ENCODE measurements at places on chromosomes 4 and X.

DNA sequence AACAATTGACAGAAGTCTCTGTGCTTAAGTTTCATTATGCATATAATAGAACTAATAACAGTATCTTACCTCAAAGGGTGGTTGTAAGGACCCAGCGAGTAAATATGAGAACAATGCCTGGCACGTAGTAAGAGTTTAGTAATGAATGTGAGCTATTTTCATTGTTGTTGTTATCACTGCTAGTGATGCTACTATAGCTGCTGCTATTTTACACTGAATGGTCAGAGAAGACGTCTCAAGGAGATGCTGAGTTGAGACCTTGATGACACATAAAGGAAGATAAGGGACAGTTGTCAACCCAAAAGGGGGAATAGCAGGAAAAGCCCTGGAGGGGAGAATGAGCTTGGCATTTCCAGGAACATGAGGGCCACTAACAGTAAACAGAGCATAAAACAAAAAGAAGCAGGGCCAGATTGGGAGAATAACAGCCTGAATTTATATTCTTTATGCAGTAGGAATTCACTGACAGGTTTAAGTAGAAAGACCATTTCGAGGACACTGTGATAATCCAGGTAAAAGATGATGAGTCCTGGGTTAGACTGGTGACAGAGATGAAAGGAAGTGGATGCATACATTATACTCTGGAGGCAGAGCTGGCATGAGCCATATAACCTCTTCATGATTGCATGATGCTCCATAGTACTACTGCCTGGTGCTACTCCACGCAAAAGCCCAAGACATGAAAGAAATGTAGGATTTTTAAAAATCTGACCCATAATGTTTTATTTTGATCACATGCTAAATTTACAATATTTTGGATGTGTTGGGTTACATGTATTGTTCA lies 23.1 kb downstream of the ATP8A1 start:
- DNase-seq: no peak

DNA sequence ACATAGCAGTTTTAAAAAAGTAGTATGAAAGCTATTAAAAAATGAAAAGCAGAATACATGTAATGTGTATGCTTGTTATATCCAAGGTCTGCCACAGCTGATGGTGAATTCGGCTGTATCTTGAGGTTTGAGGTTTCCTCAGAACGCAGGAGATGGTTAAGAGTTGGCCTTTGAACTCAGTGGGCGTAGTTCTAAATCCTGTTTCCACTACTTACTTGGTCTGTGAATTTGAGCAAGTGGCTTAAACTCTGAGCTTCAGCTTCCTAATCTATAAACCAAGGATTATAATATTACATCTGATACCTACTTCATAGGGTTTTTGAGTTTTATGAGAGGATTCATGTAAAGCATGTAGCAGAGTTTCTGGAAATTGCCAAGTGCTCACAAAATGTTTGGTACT lies 125.2 kb downstream of the STIM2 start:
- DNase-seq: peak; percentile 42

DNA sequence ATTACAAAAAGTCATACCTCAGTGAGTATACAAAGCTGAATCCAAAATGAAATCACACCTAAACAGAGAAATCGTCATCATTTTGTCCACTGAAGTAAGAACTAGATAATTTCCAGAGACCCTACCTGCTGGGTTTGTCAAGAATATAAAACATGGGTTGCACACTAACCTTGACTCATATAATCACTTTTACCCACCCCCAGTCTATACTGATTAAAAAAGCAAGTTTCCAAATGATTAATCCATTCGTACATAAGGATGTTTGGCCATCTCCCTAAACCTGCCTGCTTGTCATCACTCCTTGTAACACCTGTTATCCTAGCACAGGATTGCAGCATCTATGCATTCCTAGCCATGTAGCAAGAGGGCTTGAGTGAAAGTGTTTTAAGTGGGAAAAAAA lies 4.7 kb downstream of the RAP2C start:
- no peak for DNase-seq

GRCh38 chrX:103831342-103831802 lies 685 bp downstream of the RAB9B start:
- DNase-seq: no peak

- DNase-seq: no peak
Observed at GRCh38 chr4:20724915-20725314, 24.7 kb downstream of the PACRGL start.

DNA sequence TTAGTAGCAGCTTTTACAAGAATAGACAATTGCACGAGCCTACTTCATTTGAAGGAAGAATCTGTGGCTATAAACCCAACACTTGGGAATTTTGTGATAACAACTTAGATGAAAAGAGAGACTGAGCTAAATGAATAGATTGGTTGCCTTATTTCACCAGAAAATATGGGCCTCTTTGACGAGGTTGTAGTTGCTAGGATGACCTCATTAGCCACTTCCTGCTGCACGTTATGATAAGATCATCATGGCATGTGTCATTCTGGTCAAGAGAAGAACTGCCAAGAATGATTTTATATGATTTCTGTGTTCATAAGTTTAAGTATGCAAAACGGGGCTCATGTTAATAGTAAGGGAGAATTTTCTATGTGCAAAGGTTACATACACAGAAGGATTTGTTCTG lies 321.9 kb upstream of the GIMD1 start:
- no peak for DNase-seq

GRCh38 chr4:52263607-52264006 lies 212.5 kb downstream of the SPATA18 start:
- DNase-seq: no peak

DNA sequence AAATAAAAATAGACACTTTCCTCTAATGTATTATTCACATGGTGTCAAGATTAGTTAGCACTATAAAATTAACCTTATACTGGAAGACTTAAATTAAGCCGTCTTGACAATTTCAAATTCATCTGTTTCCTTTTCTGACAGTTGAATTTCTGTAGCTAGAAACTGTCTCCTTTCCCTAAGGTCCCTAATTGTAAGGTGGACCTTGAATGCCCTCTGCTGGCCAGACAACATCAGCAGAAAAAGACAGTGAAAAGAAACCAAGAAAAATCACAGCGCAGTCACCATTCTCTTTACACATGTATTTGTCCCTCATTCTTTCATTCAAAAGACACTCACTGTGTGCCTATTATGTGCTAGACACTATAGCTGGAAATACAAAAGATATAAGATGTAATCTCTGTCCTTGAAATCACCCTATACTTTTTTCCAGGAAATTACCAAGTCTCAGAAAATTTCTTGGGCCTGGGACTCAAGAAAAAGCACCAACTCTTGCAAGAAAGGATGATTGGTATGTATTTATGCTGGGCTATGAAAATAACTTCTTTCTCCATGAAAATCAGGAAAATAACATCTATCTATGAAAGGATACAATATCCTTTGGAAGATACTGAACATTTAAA lies 32.7 kb upstream of the AMBN start:
- peak; percentile 45 for DNase-seq

- DNase-seq: no peak
Observed at GRCh38 chr4:150315691-150316090, 237.4 kb downstream of the DCLK2 start.

- DNase-seq: no peak
Observed at GRCh38 chrX:155211208-155211607, 5.1 kb upstream of the VBP1 start.

- no peak for DNase-seq
Observed at GRCh38 chr4:23337292-23337691, 552.6 kb downstream of the PPARGC1A start.

DNA sequence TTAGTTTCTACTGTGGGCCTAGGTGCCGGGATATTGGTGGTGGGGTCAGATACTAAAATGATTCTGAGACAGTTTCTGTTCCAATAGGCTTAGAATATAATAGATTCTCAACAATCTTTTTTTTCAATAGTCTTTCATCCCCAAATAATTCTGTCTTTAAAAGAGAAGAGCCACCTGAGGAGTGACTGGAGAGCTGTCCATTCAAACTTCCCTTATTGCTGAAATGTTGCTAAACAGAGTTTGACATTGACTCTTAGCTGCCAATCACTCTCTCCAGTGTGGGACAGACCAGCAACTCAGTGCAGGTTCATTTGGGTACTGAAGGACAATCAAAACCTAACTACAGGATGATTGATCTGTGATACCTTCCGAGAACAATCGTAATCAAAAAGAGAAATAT lies 12.4 kb upstream of the ADH7 start:
- DNase-seq: no peak

DNA sequence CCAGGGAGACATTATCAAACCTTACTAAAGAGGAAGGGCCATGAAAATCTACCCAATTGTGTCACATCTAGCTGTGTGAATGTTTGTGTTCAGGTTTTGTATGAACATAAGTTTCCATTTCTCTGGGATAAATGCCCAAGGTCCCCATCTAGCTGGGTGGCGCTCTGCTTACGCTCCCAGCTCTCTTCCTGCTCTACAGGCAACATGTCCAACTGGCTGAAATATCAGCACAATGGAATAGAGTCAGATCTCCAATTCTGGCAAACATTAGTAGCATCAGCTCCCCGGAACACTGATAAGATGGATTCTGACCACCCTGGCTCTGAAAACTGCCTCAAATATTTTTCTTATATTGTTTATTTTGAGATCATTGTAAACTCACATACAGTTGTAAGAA lies 74.8 kb downstream of the IRF2 start:
- DNase-seq: no peak

GRCh38 chr4:155950461-155950860 lies 3.2 kb downstream of the CTSO start:
- DNase-seq: no peak
